Astrocyte (in vitro differentiated cells and primary cell): ENCODE measurements at places on chromosomes 3 and 15. TPM values are rescaled to one million over a fixed set of nuclear protein-coding genes. Genes with fewer than 3 reads are reported as not detected.

- DNase-seq: no peak
- H3K4me3 ChIP-seq: no peak overlapping the region
- H3K27ac ChIP-seq: no peak overlapping the region
- peaks cover 8% of the 10 kb centered on the region for H3K4me1 ChIP-seq
Observed at GRCh38 chr3:12954891-12955650, 113.7 kb upstream of the RPL32 start.

GRCh38 chr3:178520451-178520850 lies 15.8 kb upstream of the KCNMB2 start:
- H3K4me1 ChIP-seq: no peaks in the 10 kb centered on the region
- DNase-seq: no peak
- no peaks in the 10 kb centered on the region for H3K36me3 ChIP-seq
- H3K4me3 ChIP-seq: no peak overlapping the region
- H3K27me3 ChIP-seq: no peaks in the 10 kb centered on the region

DNA sequence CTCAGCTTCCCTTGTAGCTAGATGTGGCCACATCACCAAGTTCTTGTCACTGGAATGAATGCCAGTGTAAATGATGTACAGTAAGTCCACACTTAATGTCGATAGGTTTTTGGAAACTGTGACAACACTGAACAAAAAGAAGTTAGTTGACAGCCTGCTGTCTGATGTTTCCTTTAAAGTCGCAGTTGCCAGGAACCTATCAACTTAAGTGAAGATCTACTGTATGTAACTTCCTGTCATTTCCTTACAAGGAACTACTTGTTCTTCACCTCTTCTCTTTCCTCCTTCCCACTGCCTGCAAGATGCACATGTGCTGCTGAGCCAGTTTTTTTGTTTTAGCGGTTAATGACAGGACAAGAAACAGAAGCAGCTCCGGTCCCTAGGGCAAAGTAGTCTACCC lies 44.6 kb downstream of the HDGFL3 start:
- H3K4me1 ChIP-seq: peaks cover 14% of the 10 kb centered on the region
- H3K27ac ChIP-seq: no peak overlapping the region
- H3K36me3 ChIP-seq: peaks cover 3% of the 10 kb centered on the region
- no peak for DNase-seq
- H3K4me3 ChIP-seq: no peak overlapping the region
- H3K27me3 ChIP-seq: no peaks in the 10 kb centered on the region

DNA sequence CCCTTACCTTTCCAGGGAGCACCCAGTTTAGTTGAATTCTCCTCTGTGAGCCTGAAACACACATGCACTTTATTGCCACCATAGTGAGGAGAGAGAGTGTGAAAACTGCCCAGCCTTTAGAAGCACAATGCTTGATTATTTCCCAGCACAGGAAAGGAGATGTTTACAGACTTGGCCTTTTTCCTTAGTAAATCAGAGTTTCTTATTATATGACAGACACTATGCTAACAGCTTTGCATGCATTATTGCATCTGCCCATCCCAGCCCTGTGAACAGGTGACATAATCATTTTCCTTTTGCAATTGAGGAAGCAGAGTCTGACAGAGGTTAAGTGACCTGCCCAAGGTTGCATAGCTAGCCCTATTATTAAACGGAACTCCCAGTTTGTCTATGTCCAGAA lies 36.5 kb downstream of the CAPN3 start:
- no peak overlapping the region for H3K4me3 ChIP-seq
- DNase-seq: no peak
- H3K36me3 ChIP-seq: no peaks in the 10 kb centered on the region

DNA sequence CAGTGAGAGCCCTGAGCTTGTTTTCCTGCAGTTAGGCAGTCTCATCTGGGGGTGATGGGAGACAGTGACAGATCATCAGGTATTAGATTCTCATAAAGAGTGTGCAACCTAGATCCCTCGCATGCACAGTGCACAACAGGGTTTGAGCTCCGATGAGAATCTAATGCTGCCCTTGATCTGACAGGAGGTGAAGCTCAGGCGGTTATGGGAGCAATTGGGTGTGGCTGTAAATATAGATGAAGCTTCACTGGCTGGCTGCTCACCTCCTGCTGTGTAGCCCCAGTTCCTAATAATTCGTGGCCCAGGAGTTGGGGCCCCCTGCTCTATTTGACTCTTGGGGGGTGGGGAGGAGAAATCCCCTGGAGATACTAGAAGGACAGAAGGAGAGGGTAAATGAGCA lies 309.4 kb upstream of the STT3B start:
- no peaks in the 10 kb centered on the region for H3K36me3 ChIP-seq
- DNase-seq: no peak
- no peaks in the 10 kb centered on the region for H3K4me1 ChIP-seq

DNA sequence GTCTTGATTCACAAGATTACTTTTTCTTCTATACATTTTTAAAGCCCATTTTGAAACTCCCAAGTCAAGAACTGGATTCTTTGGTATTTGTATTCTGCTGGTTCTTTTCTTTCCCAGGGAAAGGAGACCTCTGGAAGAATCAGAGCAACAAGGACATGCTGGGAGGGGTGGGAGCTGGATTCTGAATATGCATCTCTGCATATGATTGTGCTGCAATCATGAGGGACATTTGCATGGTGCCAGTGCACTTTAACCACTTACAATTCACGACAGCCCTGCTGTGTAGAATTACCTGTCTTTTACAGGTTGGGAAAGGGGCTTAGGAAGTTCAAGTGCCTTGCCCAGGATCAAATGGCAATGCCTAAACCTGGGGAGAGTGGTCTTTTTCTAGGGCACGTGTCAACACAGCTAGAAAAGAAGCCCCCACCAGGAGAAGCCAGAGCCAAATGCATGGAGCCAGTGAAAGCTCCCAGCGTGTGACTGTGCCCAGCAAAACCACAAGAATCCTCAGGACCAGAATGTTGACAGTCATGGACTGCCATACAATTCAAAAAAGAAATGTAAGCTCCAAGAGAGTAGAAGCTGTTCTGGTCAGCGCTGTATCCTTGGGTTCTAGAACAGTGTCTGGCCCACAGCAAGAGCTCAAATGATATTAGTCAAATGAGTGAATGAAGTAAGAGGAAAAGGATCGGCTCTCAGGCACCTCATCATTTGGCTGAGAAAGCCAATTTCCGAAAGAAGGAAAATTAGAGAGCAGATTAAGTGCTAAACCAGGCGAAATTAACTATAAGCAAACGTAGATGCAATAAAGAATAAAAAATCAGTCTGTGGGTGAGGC lies 84.5 kb upstream of the MEF2A start:
- H3K27me3 ChIP-seq: no peaks in the 10 kb centered on the region
- no peak for DNase-seq
- H3K4me3 ChIP-seq: no peak overlapping the region
- no peaks in the 10 kb centered on the region for H3K36me3 ChIP-seq
- peaks cover 23% of the 10 kb centered on the region for H3K4me1 ChIP-seq

DNA sequence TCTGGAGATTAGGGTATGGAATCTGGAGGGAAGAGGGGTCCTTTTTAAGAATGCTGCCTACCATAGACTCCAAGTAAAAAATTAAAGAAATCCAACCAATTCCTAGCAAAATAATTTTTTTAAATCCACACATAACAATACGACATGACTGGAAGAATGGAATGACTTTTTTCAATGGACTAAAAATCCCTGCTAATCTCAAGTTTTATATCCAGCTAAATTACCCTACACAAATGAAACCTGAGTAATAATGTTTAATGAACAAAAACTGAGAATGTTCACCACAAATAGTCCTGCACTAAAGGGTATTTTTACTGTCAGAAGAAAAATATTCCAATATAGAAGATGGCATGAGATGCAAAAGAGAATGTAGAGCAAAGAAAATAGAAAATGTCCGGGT lies 220.3 kb upstream of the AGTR1 start:
- no peak for DNase-seq
- no peaks in the 10 kb centered on the region for H3K36me3 ChIP-seq
- H3K27me3 ChIP-seq: no peaks in the 10 kb centered on the region
- no peaks in the 10 kb centered on the region for H3K4me1 ChIP-seq

The IQGAP1 gene
- total RNA-seq: 218 and 226 TPM in 2 replicates

The PLA2G4E gene
- total RNA-seq: not detected in 2 replicates

The PIGZ gene
- 0.48 and 0.54 TPM in 2 replicates for total RNA-seq

The CLPX gene
- total RNA-seq: 45.2 and 48.8 TPM in 2 replicates

The SIDT1 gene
- not detected in 2 replicates for total RNA-seq

GRCh38 chr3:146470425-146470990 lies 1.1 kb upstream of the PLSCR2 start:
- H3K4me1 ChIP-seq: no peaks in the 10 kb centered on the region
- H3K27me3 ChIP-seq: no peaks in the 10 kb centered on the region
- no peak overlapping the region for H3K4me3 ChIP-seq
- no peaks in the 10 kb centered on the region for H3K36me3 ChIP-seq

The MME gene
- total RNA-seq: 54.3 and 55.5 TPM in 2 replicates

- H3K27ac ChIP-seq: no peak overlapping the region
- no peaks in the 10 kb centered on the region for H3K27me3 ChIP-seq
- no peak for DNase-seq
Observed at GRCh38 chr3:141346839-141347238, 21.5 kb upstream of the ZBTB38 start.

DNA sequence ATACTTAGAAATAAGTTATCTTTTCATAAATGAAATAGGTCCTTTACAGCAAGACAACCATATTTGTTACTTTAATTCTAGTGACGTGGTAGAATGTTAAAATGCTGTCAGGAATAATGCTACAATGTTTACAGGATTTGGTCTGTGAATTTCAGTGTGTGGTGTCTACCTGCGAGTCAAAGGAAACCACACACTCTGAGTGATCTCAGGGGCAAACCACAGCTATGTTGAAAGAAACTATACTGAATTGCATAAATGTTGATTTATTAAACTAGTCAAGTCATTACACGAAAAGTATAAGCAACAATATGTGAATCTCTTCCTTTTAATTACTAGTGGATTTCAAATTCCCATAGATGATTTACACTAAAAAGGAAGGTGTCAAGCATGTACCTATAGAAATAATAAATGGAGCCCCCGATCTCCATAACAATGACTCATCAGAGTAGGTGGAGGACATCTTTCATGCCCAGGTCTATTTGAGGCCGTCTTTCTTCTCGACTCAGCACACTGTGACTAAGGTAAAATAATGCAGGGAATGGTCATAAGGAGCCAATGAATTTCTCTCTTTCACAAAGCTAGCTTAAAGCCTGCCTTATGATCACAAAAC lies 463.0 kb downstream of the ERC2 start:
- no peaks in the 10 kb centered on the region for H3K27me3 ChIP-seq
- H3K4me3 ChIP-seq: no peak overlapping the region
- no peaks in the 10 kb centered on the region for H3K36me3 ChIP-seq
- H3K27ac ChIP-seq: no peak overlapping the region
- no peaks in the 10 kb centered on the region for H3K4me1 ChIP-seq
